Activated CD4-positive, CD25-positive, alpha-beta regulatory T cell treated with anti-CD3 and anti-CD28 coated beads, Interleukin-2, amount 50 U/mL, for 72 hours (primary cell): ENCODE measurements at places on chromosomes 7 and 10.

DNA sequence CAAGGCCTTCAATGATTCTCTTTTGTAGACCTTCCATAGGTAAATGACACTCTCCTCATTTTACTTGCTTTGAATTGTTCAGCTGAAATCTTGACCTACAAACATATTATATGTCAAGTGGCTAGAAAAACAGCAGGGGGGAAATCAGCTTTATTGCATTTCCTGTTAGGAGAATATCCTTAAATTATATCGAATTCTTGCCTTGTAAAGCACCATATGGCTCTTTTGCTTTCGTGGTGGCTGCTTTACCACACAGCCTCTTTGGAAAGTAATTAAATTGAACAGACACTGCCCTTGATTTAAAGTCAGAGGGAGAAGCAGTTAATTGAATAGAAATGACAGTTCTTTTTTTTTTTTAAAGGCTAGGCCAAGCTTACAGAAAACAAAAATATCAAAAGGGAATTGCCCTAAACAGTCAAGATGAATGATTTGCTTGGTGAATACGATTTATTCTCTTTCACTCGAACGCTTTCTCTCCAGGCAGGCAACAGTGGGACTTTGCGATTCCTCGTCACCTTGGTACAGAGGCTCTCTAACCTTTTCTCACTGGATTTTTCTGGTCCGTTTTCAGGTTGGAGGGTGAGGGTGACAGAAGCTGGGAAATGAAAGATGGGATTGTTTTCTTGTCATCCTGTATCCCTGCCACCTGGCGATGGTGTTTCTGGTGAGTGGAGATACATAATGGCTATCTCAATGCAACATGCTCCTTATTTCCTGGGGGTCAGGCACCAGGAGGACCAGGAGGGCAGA, 126.0 kb downstream of the GATA3 start:
- no peak for DNase-seq

GRCh38 chr10:59770689-59771088, 17.4 kb upstream of the MRLN start:
- no peak for DNase-seq

DNA sequence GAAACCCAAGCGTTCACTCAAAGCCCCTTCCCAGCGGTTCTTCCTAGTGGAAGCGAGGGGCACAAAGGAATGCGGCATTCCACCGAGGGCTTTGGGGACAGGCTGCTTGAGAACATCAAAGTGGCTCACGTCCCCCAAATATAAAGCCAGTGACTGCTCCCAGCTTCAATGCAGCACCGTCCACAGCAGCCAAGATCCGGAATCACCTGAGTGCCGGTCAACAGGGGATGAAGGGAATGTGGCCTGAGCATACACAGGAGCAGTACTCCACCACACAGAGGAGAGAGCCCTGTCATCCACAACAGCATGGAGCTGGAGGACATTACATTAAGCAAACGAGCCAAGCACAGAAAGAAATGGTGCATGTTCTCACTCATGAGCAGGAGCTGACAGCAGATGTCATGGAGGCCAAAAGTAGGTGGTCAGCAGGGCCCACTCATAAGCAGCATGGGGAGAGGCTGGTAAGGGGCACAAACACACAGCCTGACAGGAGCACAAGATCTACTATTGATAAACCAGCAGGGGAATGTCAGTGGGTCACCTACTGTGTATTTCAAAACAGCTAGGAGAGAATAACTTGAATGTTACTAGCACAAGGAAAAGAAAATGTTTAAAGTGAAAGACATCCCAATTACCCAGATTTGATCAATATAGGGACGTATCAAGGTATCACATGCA, 79.5 kb downstream of the DIP2C start:
- DNase-seq: no peak

DNA sequence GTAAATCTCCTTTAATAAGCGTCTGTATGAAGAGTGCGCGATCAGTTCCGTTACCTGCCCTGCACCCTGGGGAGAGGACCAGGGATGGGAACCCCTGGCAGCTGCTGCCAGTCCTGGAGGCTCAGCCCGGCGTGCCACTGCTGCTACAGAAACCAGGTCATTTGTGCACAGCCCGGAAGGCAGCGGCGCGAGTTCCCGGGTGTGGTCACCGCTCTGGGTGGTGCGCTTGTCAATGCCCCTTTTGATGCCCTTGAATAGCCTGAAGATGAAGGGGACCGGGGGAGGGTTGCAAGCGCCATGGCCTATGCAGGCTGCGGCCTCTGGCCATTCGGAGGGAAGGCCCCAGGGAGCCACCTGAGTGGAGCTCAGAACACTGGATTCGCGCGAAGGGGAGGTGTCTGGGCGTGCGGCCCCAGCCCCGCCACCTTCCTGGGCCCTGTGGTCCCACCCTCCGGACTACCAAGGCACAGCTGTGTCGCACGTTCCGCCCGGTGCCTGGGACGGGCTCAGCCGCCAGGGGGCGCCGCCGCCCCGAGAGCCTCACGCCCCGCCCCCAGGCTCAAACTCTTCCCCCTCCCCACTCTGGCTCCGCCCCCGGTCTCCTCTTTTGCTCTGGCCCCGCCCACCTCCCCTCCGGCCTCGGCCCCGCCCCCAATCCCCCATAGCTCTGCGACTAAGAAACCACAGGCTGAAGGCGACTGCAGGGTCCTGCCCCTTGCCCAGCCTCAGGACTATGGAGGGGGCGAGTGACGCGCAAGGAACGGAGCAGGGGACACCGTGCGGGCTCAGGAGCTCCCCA, 16.5 kb downstream of the AP5Z1 start:
- peak; percentile 78 for DNase-seq

GRCh38 chr10:82628373-82628772, 753.4 kb downstream of the NRG3 start:
- DNase-seq: no peak

DNA sequence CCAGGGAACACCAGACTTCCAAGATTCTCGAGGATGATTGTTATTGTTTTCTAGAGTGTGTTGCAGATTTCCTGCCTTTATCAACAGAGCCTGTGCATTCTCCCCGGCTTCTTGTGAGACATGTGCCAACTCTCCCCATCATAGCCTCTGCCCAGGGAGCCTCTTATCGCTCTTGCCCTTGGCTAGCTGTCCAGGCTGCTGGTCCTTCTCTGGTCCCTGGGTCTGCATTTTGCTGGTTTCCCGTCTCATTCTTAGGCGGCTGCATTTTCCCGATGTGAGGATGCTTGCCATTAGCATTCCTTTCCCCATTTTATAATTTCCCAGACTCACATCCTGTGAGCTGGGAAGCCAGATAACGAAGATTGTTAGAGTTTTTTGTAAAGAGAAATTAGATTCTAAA, 15.2 kb downstream of the SLC13A4 start:
- DNase-seq: no peak

- no peak for DNase-seq
Measured at GRCh38 chr7:94901981-94902380, 5.4 kb upstream of the PPP1R9A start.

DNA sequence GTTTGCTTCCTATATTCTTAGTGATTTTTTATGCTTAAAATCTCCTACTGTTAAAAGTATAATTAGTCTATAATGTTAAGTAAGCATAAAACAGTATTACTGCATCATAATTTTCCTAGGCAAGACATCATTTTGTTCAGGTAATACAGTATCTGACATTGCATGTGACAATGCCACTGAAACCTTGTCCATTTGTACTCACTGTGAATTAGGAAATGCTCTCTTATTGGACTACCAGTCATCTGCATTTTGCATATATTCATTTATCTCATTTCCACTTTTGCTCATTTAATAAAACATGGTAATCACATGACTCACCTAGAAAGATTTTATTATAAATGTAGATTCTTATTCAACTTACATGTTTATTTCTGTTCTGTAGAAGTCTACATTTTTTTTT, 379.1 kb downstream of the ETV1 start:
- no peak for DNase-seq

DNA sequence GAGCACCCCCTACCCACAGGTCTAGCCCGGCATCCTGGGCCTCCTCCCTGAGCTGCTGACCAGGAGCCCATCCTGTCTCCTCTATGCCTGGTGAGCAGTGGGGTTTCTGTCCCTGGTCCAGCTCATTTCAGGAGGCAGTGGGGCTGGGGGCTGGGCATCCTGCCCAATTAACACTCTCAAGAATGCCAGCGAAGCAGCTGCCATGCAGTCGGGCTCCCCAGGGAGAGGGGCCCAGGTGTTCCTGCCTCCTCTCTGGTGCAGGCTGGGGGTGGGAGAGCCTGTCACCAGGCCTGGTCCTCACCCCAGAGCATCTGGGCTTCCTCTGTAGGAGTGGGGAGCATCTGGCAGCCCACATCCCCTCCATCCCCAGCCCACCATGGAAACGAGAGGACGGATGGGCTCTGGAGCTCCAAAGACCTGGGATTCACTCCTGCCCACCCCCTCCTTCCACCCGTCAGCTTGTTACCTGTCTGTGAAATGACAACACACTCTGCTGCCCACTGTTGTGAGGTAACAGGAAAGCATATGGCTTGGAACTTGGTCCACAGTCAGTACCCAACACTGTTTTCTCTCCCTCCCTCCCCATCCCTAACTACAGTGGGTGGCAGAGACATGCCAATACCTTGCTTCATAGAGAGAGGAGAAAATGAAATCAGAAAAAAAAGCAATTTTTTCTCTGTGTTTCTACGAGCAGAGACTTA, 69.1 kb downstream of the SLIT1 start:
- DNase-seq: no peak

- DNase-seq: no peak
Measured at GRCh38 chr7:74344786-74345185, 55.6 kb downstream of the CLIP2 start.

DNA sequence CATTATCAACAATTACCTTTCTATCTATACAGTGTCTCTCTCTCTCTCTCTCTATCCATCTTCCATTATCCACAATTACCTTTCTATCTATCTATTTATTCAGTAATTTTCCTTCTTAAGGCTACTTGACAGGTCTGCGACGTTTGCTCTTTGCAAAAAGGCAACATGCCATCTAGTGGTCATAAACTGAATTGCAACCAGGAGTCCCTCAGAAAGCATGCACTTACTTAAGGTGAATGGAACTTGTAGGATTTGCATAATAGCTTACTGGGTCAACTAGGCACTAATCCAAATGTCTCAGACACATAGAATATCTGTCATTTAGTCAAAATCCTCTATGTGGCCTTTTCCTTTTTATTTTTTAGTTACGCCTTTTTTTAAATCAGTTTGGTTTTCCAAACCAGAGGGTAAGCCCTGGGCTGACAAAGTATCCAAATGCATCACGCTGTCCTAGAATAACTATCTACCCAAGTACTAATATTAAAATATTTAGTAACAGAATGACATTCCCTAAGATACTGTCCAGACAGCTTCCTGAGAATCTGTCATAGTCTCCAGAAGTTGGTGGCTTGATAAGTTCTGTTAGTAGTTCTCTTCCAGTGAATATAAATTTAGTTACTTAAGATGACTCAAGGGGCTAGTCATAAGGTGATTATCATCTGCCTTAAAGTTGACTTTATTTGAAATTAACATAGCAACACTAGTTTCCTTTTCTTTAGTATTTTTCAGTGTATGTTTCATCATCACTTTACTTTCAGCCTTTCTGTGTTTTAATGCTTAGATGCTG, 208.3 kb downstream of the PPP1R3A start:
- peak; percentile 30 for DNase-seq

DNA sequence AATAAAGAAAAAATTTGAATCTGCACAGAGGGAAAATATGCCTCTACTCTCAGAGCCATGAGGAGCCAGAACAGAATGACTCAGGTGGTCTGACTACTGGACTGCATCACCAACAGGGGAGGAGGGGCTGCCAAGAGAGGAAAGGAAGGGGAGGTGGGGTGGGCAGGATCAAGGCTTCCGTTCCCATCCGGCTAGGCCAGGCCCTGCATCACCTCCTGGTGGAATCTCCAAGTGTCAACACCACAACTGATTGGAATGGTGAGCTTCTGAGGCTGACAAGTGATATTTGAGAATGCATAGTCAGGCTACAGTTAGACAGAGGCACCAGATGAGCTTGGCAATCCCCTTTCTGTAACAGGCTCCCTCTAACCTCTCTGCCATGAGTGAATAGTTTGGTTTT, 10.4 kb upstream of the GPR26 start:
- DNase-seq: no peak

DNA sequence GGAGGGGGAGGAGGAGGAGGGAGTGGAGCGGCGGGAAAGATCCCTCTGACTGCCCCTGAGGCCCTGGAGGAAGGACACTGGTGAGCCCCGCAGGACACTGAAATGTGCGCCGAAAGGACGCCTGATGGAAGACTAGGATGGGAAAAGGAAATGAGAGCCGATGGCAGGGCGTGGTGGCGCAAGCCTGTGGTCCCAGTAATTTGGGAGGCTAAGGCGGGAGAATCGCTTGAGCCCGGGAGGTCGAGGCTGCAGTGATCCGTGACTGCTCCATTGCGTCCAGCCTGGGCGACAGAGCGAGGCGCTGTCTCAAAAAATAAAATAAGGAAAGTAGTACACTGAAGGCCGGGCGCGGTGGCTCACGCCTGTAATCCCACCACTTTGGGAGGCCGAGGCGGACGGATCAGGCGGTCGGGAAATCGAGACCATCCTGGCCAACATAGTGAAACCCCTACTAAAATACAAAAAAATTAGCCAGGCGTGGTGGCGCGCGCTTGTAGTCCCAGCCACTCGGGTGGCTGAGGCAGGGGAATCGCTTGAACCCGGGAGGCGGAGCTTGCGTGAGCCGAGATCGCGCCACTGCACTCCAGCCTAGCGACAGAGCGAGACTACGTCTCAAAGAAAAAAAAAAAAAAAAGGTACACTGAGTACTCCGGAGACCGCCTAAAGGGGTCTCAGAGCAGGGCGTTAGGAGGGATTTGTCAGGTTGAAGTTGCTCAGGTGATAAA, 561 bp upstream of the HNRNPF start:
- peak; percentile 70 for DNase-seq

GRCh38 chr7:3272691-3273141, 28.3 kb upstream of the SDK1 start:
- no peak for DNase-seq

- DNase-seq: no peak
Measured at GRCh38 chr10:6187278-6187677, 15.5 kb upstream of the PFKFB3 start.

DNA sequence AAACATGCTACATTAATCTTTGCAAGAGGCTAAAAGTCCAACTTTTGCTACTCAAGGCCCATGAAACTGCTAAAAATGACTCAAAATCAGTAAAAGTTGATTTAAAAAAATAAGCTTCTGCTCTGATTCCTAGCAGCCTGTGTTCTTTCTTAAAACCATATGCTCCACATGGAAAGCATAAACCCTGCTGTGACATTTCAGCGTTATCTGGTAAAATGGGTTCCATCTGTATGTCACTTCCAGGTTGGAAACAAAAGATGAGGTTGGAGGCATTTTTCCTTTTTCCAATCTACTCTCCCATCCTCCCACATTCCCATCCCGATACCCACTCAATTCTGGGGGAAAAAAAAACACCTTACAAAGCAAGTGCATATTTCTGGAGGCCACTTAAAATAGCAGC, 439.5 kb downstream of the NEBL start:
- DNase-seq: no peak

DNA sequence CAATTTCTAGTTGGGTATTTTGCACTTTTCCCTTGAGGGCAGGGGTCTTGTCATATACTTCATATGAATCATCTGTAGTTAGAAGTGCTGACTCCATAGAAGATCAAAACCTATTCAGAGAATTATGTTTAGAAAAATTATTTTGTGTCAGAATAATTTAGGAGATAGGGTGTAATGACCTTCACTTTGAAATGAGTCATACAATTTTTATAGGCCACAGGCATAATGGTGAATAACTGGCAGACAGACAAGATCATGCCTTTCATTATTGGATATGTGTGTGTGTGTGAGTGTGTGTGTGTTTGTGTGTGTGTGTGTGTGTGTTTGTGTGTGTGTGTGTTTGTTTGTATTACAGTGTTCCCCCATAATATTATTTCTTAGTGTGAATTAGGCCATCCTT, 523.0 kb downstream of the ANKRD7 start:
- DNase-seq: no peak
